Fibroblast of skin of left biceps (primary cell): ENCODE measurements at places on chromosomes 12 and 14.

GRCh38 chr14:45015133-45015532 is 53.1 kb downstream of the TOGARAM1 start:
- no peak for DNase-seq

DNA sequence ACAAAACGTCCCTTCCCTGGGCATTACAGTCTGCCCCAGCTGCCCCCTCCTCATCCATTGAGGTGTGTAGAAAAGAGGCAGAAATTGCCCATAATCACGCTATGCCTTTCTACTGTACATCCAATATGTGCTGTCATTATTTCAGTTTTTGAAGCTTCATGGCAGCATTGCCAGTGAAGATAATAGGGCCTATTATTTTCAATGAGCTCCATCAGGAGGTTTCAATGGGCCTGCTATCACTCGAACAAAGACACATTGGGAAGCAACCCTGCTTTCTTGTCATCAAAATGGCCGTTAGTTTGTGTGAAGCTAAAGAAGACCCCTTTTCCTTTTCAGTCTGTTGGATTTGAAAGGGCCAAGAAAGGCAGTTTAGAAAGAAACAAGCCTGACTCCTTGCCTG is 653.8 kb downstream of the NOVA1 start:
- DNase-seq, result no peak

- DNase-seq, result no peak
Measured at GRCh38 chr12:100254876-100255275, 12.0 kb downstream of the DEPDC4 start.

GRCh38 chr14:100979079-100979478 is 75.6 kb upstream of the RTL1 start:
- no peak for DNase-seq

- no peak for DNase-seq
Measured at GRCh38 chr14:88005978-88006851, 1.3 kb downstream of the GPR65 start.

GRCh38 chr12:95547522-95548055 is 3.7 kb downstream of the USP44 start:
- no peak for DNase-seq

GRCh38 chr12:74538491-74539258 is 1.0 kb downstream of the ATXN7L3B start:
- DNase-seq, result no peak

GRCh38 chr12:24931666-24932405 is 17.1 kb downstream of the BCAT1 start:
- no peak for DNase-seq
